ENCODE measurements at places on chromosomes 1 and 21. TPM values are rescaled to one million over a fixed set of nuclear protein-coding genes. Genes with fewer than 3 reads are reported as not detected.

DNA sequence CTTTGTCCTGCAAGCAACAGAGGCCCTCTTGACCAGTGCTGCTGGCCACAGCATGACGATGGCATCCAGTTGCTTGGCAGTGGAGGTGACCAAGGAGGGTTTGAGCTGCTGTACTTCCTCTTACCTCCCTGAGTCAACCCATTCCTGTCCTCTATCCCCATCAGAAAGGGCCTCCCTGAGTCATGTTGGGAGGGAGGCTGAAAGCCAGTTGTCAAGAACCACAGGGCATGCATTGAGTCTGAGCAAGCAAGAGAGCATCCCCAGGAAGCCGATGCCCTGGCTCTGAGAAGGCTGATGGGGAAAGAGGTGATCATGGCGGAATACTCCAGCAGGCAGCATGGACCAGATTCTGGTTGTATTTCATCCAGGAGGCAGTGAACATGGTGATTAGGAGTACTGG lies 69.6 kb downstream of the LACTBL1 start:
- DNase-seq: no peak
- no peaks in the 10 kb centered on the region for H3K36me3 ChIP-seq
- H3K4me1 ChIP-seq: no peaks in the 10 kb centered on the region

The CCDC185 gene
- not detected for total RNA-seq

- no peak overlapping the region for H3K27ac ChIP-seq
- no peaks in the 10 kb centered on the region for H3K36me3 ChIP-seq
- no peak overlapping the region for H3K4me3 ChIP-seq
- peaks cover 4% of the 10 kb centered on the region for H3K4me1 ChIP-seq
- H3K27me3 ChIP-seq: peaks cover 6% of the 10 kb centered on the region
- no peak for DNase-seq
Observed at GRCh38 chr21:44458971-44459711, 3.8 kb downstream of the LRRC3 start.

The TLCD4 gene
- total RNA-seq: 0.02 TPM

DNA sequence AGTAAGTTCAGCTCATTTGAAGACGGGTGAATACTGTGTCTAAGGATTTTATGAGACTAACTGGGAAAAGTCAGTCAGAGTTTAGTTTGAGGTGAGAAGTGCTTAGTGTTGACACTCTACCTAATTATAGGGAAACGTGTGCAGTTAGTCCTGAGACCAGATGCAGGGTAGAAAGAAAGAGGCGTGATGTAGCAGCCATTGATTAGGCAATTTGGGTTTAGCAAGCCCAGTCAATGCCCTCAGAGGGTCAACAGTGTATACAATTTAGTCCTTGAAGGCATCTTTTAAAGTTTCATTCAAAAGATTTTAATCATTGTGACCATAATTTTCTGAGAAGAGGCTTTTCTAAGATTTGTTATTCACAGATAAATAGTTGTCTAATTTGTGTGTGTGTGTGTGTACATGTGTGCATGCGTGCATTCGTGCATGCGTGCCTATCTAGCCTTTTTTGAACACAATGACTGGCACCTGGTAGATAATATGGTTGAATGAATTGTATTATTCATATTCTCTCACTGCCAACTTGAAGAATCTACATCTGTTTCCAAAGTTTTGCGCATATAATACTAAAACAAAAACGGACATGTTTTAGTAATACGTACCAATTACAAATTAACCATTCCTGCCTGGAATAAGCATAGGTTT lies 332.9 kb downstream of the SRGAP2C start:
- H3K36me3 ChIP-seq: peaks cover 6% of the 10 kb centered on the region
- no peaks in the 10 kb centered on the region for H3K27me3 ChIP-seq
- peaks cover 75% of the 10 kb centered on the region for H3K4me1 ChIP-seq

The RGS1 gene
- 12.0 TPM for total RNA-seq

DNA sequence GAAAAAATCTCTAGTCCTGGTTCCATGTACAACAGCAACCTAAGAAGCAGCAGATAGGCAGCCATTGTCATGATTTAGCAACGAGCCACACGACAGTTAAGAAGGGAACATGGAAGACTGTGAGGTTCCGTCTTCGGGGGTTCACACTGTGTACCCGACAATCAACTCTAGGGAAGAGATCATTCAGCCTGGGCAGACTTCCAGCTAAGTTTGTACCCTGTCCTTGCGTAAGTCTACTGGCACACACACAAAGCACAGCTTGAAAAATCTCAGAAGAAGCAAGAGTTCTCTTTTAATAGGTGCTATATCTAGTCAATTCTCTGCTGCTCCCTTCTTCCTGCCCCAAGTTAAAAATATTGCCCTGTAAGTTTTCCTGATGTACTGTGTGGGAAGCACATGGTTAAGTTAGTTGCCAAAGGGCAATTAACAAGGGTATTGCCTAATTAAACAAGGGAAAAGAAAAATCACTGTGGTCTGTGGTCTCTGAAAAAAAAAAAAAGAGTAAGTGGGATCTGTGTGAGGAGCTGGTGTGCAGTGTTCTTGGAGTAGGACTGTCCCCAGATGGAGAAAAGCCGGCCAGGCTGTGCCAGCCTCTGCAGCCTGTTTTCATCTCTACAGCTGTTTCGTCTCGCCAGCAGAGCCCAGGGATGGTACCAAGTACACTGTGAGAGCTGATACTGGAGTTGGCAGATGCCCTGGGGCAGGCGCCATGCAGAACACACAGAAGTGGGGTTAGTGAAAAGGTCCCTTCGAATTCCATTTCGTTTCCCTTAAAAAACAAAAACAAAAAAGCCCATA lies 6.4 kb upstream of the MYBPHL start:
- DNase-seq: no peak
- no peaks in the 10 kb centered on the region for H3K4me1 ChIP-seq
- no peaks in the 10 kb centered on the region for H3K36me3 ChIP-seq
- no peak overlapping the region for H3K4me3 ChIP-seq
- no peak overlapping the region for H3K27ac ChIP-seq

The RXFP4 gene
- total RNA-seq: 0.16 TPM

- H3K36me3 ChIP-seq: no peaks in the 10 kb centered on the region
- peaks cover 26% of the 10 kb centered on the region for H3K4me1 ChIP-seq
- no peak overlapping the region for H3K4me3 ChIP-seq
- H3K27ac ChIP-seq: no peak overlapping the region
- peaks cover 18% of the 10 kb centered on the region for H3K27me3 ChIP-seq
Observed at GRCh38 chr21:38249696-38250278, 7.0 kb upstream of the KCNJ15 start.

Measured in activated T-helper 1 cell treated with anti-CD3 and anti-CD28 coated beads, Interleukin-12 subunit alpha, Interleukin-12 subunit beta, Interleukin-2, Interleukin-4 antibody, amounts not matched to agents 30 ng/mL and 10 ng/mL and 1 ng/mL, durations not matched to agents 14 hours and 24 hours and 36 hours (primary cell).